ENCODE measurements at places on chromosomes 1 and 21.

- H3K27ac ChIP-seq: no peak overlapping the region
- no peak overlapping the region for H3K4me3 ChIP-seq
- DNase-seq: no peak
- no peaks in the 10 kb centered on the region for H3K4me1 ChIP-seq
Measured at GRCh38 chr21:29228306-29228705, 70.4 kb upstream of the BACH1 start.

- no peak for DNase-seq
- H3K36me3 ChIP-seq: no peaks in the 10 kb centered on the region
- H3K4me1 ChIP-seq: peaks cover 16% of the 10 kb centered on the region
- H3K4me3 ChIP-seq: peak overlapping the region; percentile 69
- peaks cover 62% of the 10 kb centered on the region for H3K27me3 ChIP-seq
Measured at GRCh38 chr1:35577071-35577998, 4.2 kb downstream of the TFAP2E start.

GRCh38 chr1:243507001-243507671 is 251.3 kb downstream of the SDCCAG8 start:
- H3K4me1 ChIP-seq: no peaks in the 10 kb centered on the region
- H3K4me3 ChIP-seq: no peak overlapping the region
- no peaks in the 10 kb centered on the region for H3K27me3 ChIP-seq
- no peak for DNase-seq

GRCh38 chr21:24995216-24995615 is 612.1 kb downstream of the MRPL39 start:
- no peak overlapping the region for H3K27ac ChIP-seq
- H3K36me3 ChIP-seq: no peaks in the 10 kb centered on the region
- H3K4me3 ChIP-seq: no peak overlapping the region
- no peak for DNase-seq

- no peak for DNase-seq
- H3K4me1 ChIP-seq: no peaks in the 10 kb centered on the region
Measured at GRCh38 chr1:20602851-20603450, 14.1 kb downstream of the CDA start.

DNA sequence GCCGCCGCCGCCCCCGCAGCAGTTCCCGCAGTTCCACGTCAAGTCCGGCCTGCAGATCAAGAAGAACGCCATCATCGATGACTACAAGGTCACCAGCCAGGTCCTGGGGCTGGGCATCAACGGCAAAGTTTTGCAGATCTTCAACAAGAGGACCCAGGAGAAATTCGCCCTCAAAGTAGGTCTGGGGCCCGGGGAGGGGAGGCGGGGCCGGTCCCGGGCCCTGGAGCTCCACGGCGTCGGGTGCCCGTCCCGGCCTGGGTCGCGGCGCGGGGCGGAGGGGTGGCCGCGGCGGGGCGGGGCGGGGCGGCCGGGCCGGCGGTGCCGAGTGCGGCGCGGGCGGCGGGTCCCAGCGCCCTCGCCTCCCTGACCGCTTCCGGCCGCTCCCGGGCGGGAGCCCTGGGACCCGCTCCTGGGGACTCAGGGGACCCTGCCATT is 646 bp downstream of the MAPKAPK2 start:
- H3K27ac ChIP-seq: peak overlapping the region; percentile 100
- peaks cover 42% of the 10 kb centered on the region for H3K4me1 ChIP-seq
- no peaks in the 10 kb centered on the region for H3K36me3 ChIP-seq
- no peaks in the 10 kb centered on the region for H3K27me3 ChIP-seq
- no peak for DNase-seq
- peak overlapping the region; percentile 51 for H3K4me3 ChIP-seq
